Ammon's horn (tissue), 1 donor: ENCODE measurements at places on chromosomes 7 and 10.

DNA sequence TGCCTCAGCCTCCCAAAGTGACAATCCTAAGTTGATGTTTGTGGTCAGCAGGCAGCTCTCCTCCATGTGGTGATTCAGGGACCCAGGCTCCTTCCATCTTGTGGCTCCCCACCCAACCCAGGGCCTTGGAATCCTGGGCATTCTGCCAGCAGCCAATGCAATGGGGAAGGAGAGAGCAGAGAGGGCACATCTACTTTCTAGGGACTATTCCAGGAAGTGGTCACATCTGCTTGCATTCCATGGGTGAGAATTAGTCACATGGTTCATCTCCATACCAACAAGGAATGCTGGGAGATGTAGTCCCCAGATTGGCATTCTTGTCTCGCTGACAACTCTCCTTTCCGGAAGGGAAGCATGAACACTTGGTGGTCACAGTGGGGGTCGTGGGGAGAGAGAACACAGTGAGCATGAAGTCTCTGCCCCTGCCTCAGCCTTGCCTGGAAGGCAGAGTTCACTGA, 9.9 kb upstream of the SRRM3 start:
- no peak for DNase-seq

DNA sequence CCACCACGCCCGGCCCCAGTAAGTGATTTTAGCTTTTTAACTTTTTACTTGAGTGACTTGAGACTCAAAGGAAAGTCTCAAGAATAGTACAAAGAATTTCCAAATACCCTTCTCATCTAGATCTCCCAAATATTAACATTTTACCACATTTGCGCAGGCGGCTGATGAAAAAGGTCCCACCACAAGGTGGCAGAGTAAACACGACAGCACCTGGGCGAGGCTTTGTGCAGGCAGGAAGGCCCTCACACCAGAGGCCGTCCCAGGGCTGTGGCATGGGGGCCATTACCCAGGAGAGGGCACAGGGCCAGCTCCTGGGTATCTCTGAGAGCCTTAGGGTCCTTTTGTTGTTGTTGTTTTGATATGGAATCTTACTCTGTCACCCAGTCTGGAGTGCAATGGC, 50.0 kb upstream of the WIPI2 start:
- peak; percentile 38 for DNase-seq

DNA sequence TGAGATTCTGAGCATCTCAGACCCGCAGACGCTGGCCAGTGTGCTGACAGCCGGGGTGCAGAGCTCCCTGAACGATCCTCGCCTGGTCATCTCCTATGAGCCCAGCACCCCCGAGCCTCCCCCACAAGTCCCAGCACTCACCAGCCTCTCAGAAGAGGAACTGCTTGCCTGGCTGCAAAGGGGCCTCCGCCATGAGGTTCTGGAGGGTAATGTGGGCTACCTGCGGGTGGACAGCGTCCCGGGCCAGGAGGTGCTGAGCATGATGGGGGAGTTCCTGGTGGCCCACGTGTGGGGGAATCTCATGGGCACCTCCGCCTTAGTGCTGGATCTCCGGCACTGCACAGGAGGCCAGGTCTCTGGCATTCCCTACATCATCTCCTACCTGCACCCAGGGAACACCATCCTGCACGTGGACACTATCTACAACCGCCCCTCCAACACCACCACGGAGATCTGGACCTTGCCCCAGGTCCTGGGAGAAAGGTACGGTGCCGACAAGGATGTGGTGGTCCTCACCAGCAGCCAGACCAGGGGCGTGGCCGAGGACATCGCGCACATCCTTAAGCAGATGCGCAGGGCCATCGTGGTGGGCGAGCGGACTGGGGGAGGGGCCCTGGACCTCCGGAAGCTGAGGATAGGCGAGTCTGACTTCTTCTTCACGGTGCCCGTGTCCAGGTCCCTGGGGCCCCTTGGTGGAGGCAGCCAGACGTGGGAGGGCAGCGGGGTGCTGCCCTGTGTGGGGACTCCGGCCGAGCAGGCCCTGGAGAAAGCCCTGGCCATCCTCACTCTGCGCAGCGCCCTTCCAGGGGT, 703 bp downstream of the RBP3 start:
- DNase-seq, result no peak

DNA sequence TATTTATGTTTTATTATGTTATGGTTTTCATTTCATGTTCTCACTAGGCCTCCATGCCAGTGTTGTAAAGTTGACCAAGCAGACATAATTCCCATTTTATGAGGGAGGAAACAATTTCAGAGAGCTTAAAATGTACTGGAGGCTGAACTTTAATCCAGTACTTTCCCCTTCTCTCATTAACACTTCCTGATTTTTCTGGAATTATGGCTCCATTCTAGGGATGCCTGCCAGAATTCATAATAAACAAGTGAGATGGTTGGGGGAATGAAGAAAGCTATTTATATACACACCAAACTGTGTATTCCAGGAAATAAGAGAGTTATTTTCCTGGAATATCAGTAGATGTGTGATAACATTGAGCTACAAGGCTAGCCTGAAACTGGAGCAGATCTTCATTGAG, 6.9 kb downstream of the TMEM236 start:
- no peak for DNase-seq

DNA sequence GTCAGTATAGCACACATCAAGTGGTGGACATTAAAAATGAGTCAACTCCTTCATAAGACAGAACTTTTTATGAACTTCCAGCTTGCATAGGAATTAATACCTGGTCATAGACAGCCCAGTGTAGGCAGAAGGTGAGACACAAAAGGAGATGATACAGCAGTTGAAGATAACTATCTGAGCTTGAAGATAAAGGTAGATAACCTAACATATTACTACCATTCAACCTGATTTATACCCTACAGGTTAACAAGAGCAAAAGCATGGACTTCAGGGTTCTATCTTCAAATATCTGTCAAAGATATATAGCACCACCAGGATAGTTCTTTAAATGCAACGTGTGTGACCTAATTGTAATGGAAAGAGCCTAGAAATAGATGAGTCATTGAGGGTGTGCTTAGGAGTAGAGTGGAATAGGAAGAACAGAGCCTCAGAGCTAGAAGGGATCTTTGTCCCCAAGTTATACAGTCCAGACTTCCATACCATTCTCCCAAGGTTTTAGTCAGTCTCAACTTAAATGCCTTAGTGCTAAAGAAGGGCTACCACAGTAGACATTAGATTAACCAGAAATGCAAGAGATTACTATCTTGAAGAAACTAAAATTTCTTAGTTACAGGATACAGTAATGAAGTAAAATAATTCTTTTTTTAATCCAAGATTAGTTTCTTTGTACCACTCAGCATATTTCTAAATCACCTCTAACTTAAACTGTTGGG, 9.2 kb downstream of the ZNF800 start:
- no peak for DNase-seq

DNA sequence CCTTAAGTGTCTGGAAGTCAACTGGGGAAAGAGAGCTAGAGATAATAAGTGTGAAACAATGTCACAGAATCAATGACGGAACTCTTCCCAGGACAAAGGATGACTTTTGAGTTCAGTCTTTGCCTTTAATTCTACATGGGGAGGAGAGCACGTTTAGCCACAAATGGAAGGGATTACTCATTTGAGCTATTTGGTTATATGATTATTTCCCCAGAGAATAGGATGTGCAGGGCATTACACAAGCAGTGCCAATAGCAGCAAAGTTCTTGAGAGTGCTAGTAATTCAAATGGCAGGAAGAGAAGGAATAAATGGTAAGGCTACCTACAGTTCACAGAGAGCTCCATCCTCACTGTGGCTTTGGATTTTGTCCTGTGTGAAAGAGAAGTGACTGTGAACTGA, 6.0 kb downstream of the EGFR start:
- no peak for DNase-seq

- DNase-seq, result peak; percentile 8
Observed at GRCh38 chr7:24572393-24572996, 757 bp upstream of the PALS2 start.

GRCh38 chr7:89223900-89224395, 428.4 kb upstream of the TEX47 start:
- DNase-seq, result no peak

GRCh38 chr7:150373049-150373801, 4.6 kb downstream of the REPIN1 start:
- DNase-seq, result no peak

- peak; percentile 70 for DNase-seq
Observed at GRCh38 chr7:117873310-117874190, at the start of gene CTTNBP2. Gene CTTNBP2 (minus strand): TSS chr7:117873441. CDS start chr7:117873415, 26 bp downstream.

- DNase-seq, result no peak
Observed at GRCh38 chr7:5232874-5233273, 42.8 kb downstream of the WIPI2 start.

DNA sequence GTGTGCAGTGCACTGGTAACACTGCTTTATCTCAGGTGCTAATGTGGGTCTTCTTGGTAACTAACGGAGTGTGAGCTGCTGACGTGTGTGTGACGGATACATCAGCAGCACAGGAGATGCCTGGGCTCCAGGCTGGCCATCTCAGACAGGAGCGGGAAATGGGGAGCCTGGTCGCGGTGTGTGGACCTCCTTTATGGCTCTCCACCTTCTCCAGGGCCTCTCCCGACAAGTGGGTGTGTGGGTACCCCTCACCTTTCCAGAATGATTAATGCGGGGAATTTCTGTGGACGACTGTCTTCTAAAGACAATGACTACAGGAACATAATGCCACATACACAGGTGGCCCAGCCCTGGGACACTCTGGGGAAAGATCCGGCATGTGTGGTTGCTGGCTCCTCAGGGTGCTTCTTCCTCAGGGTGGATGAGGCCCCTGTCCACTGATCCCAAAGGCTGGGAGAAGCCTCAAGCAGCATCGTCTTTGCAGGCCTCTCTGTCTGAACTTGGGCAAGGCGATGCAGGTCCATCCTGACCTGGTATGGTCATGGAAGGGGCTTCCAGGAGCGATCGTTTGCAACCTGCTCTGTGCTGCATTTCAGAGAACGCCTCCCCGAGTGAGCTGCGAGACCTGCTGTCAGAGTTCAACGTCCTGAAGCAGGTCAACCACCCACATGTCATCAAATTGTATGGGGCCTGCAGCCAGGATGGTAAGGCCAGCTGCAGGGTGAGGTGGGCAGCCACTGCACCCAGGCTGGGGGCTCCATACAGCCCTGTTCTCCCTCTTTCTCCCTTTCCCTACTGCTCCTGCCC, 20.3 kb upstream of the CSGALNACT2 start:
- DNase-seq, result no peak

DNA sequence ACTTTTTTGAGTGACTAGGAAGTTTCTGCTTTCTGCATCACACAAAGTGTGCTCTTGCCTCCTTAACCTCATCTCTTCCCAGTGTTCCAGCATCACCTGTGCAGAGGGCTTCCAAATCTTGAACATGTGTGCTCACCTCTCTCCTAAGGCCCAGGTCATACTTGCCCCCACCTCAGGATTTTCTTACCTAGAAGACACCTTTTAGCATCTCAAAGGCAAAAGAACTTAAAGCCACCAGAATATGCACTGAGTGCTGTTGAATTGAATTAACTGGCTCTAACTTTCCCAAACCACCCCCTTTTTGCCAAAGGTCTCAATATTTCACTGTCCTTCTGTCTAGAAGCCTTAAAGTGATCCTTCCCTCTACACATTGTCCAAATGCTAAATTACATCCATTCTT, 66.5 kb downstream of the SRI start:
- DNase-seq, result no peak
